ENCODE measurements at places on chromosomes 11 and 22. TPM values are rescaled to one million over a fixed set of nuclear protein-coding genes. Genes with fewer than 3 reads are reported as not detected.

The KCNJ5 gene
- 1.8 TPM for total RNA-seq

The DLG2 gene
- 8.2 TPM for total RNA-seq

The SMTNL1 gene
- not detected for total RNA-seq

The IGF2 gene
- total RNA-seq = 13.9 TPM

The WEE1 gene
- 32.4 TPM for total RNA-seq

The PRG3 gene
- not detected for total RNA-seq

The POU2AF2 gene
- not detected for total RNA-seq

The TMPRSS5 gene
- total RNA-seq = 0.54 TPM

The SMIM38 gene
- 1.1 TPM for total RNA-seq

The USH1C gene
- 2.5 TPM for total RNA-seq

The KCNJ11 gene
- 0.71 TPM for total RNA-seq

The APOA5 gene
- not detected for total RNA-seq

The ACTN3 gene
- total RNA-seq = not detected

The OR2D2 gene
- total RNA-seq = not detected

The EFCAB6 gene
- total RNA-seq = 1.8 TPM

The ACR gene
- total RNA-seq = not detected

- DNase-seq = no peak
Measured at GRCh38 chr11:62500650-62501030, 46.0 kb downstream of the AHNAK start.

- no peak for DNase-seq
Measured at GRCh38 chr11:14378171-14378570, 19.2 kb upstream of the RRAS2 start.

DNA sequence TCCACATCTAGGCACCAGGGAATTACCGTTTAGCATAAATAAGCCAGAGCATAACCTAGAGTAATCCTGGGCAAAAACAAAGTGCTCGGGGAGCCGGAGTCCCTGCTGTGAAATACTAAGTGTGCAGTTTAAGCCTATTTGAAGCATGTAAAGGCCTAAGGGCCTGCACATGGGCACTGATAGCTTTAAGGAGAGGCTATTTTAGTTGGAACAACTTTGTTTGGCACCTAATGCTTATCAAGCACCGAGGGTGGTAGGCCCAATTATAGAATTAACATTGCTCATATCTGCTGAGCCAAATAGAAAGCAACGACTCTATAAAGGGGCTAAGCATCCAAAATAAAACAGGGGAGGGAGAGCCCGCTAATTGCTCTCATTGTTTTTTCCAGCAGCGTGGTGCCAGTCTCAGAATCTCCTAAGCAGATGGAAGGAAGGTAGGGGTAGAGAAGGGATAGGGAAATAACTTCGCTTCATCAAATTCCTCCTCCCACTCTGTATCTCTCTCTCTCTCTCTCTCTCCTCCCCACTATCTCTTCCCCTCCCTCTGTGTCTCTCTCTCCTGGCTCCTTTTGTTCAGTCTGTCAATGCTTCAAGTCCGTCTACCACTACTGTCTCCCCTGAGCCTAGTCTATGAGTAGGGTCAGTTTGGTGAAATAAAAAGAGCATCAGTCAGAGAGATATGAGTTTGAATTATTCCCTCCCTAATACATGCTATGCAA lies 292.8 kb downstream of the NXPE2 start:
- DNase-seq = no peak

DNA sequence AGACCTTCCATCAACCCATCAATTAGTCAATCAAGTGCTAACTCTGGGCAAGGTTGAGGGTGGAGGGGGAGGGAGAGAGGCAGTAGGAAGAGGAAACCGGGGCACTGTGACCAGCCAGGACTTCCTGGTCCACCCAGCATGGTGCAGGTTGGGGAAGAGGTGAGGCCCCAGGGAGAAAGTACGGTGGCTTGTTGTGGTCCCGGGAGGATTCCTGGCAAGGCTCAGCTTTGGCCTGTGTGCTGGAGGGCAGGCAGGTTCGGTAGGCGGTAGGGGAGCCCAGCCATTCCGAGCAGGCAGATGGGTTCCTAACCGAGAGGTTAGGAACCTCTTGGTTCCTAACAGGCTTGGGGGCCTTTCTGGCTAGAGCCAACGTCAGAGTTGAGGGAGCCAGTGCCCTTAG lies 10.8 kb downstream of the ST14 start:
- DNase-seq = no peak

DNA sequence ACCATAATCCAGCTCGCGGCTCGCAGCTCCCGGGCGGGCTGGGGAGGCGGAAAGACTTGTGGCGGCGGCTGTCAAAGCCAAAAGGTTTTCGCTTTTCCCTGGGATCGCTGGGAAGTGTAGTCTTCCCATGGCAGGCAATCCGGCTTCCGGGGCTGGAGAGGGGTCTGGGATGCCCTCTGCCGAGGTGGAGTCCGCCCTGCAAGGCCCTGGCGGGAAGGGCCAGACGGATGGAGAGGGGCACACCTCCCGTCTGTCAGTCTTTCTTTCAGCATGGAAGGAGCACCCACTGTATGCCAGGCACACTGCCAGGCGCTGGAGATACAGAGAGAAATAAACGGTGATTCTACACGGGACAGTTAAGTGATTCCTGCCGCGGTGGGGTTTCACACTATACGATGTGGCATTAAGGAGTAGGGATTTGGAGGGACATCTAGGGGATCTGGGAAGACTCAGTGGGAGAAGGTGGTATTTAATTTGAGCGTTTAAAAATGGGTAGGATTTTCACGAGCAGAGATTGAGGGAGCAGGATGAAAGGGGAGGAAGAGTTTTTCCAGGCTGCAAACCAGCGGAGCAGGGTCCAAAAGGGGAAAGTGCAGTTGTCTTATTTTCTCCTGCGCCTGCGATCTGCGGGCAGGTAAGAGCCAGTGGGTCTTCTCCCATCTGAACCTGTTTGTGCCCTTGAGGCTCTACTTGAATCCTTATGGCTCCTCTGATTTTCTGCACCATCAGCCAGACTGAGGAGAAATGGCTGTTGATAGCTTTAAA lies at the start of gene BACE1:
Gene BACE1 (minus strand): TSS at position 60 of the 765 bp plus-strand sequence. CDS start 461 bp downstream, outside the sequence.
- peak; percentile 92 for DNase-seq

GRCh38 chr11:74926304-74927030 lies 22.4 kb downstream of the XRRA1 start:
- DNase-seq = no peak

DNA sequence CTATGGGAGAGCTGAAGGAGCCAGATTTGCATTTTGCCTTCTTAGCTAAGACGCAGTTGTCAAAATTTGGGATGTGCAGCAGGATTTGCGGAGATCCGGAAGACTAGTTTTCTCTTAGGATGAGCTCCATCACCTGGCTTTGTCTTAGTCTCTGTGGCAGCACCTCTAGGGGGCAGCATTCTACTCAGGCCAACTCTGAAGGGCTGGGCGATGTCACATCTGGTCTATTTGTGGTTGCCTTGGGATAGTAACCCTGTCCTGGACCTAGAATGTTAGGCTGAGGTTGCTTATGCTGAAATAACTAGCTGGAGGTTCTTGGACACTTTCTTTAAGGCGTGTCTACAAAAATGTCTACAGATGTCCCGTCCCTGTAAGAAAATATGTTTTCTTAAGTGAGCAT lies 116.2 kb downstream of the FAT3 start:
- DNase-seq = no peak

DNA sequence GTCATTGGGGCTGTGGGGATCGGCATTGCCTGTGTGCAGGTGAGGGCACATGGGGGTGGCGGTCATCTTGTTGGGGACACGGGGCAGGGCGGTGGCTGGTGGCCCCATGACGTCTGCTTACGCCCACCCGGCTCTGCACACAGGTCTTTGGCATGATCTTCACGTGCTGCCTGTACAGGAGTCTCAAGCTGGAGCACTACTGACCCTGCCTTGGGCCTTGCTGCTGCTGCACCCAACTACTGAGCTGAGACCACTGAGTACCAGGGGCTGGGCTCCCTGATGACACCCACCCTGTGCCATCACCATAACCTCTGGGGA lies 4.4 kb downstream of the POLR2L start:
- no peak for DNase-seq

- no peak for DNase-seq
Measured at GRCh38 chr11:70290361-70291065, 20.0 kb downstream of the PPFIA1 start.

DNA sequence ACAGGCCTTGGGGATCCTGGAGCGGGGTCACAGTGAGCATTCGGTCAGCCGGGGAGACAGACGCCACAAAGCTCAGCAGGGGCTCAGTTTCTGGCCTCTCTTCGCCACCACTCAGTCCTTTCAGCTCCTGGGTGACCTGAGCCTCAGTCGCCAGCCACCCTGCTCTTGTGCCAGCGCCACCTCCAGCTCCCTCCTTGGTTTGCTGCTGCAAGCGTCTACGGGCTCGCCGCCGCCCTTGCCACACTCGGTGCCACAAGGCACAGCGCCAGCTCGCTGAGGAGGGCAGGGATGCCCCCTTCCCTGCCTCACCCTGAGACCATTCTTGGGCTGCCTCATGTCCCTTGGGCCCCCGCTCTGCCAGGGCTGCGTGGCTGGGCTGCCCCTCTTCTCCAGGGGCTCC lies 1.5 kb upstream of the EEF1G start:
- DNase-seq = no peak

GRCh38 chr11:131808470-131808869 lies 438.1 kb downstream of the NTM start:
- no peak for DNase-seq

GRCh38 chr11:69638941-69639681 lies 1.8 kb upstream of the CCND1 start:
- peak; percentile 91 for DNase-seq

DNA sequence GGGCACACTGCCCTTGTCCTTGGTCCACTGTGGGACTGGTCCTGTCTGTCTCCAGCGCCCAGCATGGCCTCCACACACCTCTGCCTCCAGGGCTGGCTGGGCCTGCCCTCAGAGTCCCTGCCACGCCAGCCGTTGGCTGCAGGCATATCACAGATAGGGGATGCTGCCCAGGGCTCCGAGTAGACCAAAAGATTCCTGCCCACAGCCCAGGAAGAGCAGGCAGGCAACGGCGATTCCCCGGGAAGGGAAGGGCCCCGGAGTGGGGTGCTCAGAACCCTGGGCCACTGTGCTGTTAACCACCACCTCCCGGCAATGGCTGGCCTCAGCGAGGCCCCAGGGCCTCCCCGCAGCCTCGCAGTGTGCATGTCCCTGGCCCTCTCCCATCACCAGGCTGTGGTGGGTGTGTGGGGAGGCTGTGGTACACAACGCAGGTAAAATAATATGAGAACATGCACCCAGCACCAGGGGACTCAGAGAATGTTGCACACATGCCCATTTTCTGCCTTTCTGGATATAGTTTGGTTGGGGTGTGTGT lies 2.2 kb downstream of the IFITM5 start:
- peak; percentile 63 for DNase-seq

DNA sequence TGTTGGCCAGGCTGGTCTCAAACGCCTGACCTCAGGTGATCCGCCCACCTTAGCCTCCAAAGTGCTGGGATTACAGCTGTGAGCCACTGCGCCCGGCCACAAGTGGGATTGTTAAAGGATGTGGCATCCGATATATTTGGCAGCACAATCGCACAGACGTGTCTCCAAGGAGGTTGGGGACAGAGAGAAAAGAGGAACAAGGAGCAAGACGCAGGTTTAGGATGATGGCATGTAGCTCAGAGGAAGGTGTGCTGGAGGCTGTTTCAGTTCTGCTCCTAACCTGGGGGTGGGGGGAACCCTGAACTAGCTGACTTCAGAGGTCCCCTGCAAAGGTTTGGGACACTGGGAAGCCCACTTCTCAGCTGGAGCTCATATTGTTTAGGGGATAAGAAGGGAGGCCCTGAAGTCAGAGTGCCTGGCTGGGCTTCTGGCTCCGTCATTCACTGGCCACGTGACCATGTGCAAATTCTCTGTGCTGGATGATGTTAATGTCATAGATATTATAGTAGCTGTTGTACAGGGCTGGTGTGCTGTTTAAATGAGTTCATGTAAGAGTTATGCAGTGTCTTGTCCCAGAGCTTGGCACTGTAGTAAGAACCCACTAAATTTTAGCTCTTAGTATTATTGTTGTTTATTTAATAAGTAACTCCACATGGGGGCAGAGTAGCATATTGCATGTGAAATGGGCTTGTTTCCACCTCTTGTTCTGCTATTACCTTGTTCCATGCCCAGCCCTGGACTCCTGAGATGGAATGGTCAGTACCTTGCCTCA lies 129.7 kb downstream of the ST3GAL4 start:
- peak; percentile 53 for DNase-seq

- no peak for DNase-seq
Measured at GRCh38 chr22:32158712-32159533, at the start of gene C22orf42. Gene C22orf42 (minus strand): TSS chr22:32159303. CDS start chr22:32159215, 88 bp downstream.

Data from sigmoid colon (tissue), 7 donors.